NCI-H748 treated with DMSO at 0.1 percent for 48 hours (cell line): ENCODE measurements at places on chromosomes 7 and 10.

DNA sequence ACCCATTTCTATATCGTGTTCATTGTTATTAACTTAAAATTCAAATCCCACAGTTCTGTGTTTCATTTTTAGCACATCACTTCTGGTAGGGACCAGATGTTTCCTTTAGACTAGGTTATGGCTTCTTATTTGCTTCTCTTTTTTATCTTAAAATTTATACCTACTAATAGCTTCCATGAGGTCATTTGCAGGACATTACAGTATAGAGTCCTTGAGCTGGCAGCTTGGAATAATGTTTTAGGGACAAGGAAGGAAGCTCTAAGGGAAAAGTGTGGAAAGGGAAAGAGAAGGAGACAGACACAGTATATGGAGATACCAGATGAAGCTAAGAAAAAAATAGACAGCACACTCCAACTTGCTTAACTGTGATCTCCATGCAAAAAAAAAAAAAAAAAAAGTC is 48.8 kb upstream of the CD36 start:
- DNase-seq, result no peak

- no peak for DNase-seq
These were observed 67.5 kb upstream of the ZMIZ1 start for GRCh38 chr10:79001082-79001885.

DNA sequence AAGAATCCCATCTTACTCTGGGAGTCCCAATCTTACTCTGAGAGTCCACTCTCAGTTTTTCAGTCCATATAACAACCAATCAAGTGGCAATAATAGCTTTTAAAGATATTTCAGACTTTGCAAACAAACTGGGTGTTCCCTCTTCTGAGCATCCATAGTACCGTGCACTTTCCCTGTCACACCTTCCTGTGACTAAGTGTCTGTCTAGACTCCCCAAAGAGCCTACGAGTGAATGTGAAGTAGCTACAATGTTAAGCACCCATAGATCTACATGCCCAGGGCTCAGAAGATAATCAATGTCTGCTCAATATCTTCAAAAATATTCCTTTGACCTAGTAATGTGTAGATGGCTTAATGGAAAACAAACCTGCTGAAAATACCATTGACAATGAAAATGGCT is 95.6 kb upstream of the ASAH2 start:
- no peak for DNase-seq

DNA sequence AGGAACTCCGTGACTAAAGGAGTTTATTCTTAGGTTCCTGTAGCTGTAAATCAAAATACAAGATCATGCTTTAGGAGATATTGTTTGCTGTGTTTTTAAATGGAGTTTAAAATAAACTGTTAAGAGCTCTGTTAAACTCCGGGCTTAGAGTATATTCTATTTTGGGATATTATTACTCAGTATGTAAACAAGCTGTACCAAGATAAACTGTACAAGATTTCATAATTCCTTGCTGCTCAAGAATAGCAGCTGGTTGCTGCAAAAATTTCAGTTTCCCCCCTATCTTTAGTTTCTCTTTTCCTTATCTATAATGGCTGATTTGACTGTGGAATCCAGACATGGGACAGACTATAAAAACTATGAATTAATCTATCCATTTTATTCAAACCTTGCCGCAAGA is 215.7 kb downstream of the HTR7 start:
- DNase-seq, result no peak

- no peak for DNase-seq
These were observed 76.4 kb upstream of the MAGI2 start for GRCh38 chr7:79529881-79530235.

DNA sequence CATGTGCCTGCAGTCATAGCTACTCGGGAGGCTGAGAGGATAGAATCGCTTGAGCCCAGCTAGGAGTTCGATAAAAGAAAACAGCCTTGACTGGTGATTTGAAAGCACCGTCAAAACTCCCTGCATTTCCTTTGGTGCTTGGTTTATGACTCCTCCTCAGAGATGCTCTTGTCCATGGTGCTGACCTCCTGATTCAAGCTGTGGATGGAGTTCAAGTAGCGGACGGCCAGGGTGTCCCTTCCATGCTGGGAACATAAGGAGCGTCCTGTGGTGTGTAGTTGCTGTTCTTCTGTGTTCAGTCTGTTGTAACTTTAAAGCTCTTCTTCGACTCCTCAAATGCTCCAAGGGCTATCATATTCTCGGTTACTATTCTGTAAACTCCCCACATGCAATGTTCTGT is 382.5 kb upstream of the KIAA1217 start:
- DNase-seq, result no peak

DNA sequence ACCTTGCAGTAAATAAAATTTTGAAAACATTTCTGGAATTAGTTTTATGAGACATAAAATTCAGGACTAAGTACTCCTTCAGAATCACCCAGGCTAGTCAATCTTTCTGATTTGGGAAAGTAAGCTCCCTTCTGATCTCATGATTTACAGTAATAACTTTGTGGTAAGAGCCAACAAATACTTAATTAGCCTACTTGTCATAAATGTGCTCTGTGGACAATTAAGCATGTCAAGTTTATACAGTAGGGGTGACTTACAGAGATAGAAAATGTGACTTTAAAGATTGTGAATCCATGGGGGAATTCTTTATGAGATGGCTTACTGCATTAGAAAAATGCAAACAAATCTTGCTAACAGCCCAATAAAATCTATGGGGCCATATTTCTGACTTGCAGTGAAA is 616.9 kb upstream of the GHITM start:
- DNase-seq, result no peak
